ENCODE measurements at places on chromosomes 3 and 15.
A peak's percentile ranks its signal among the peaks of the same experiment; 100 is the strongest.

DNA sequence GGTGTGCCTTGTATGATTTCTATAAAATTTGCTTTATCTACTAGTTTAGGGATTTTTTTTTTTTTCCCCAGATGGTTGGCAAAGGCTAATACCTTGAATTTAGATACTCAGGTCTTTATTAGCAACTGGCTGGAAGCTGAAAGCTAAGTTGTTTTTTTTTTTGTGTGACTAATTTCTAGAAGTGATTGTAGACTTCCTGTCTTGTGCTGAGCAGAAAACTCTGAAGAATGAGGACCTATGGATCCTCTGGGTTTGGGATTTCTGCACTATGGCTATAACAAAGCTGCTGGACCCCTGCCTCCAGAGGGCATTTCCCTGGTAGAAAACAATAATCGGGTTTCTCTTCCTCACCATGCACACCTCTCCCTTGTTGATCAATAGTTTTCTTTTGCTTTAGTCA is 10.0 kb downstream of the ARIH2 start:
- DNase-seq = no peak

GRCh38 chr15:81751256-81751655 is 294.6 kb downstream of the MEX3B start:
- no peak for DNase-seq

GRCh38 chr3:7687428-7688147 is 814.0 kb upstream of the LMCD1 start:
- no peak for DNase-seq

- DNase-seq = no peak
Measured at GRCh38 chr3:135382621-135383020, 582.9 kb upstream of the PPP2R3A start.

- DNase-seq = no peak
Measured at GRCh38 chr3:107870943-107871638, 219.7 kb downstream of the CD47 start.

DNA sequence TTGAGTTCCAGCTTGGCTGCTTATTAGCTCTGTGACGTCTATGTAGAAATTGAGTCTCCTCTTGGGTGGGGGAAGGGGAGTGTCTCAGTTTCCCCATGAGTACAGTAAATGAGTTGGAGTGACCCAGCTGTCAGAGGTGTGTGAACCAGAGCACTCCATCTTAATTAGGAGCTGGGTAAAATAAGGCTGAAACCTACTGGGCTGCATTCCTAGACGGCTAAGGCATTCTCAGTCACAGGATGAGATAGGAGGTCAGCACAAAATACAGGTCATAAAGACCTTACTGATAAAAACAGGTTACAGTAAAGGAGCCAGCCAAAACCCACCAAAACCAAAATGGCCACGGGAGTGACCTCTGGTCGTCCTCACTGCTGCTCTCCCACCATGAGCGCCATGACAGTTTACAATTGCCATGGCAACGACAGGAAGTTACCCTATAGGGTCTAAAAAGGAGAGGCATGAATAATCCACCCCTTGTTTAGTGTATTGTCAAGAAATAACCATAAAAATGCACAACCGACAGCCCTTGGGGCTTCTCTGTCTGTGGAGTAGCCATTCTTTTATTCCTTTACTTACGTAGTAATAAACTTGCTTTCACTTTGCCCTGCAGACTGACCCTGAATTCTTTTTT is 222.4 kb downstream of the CACNA2D3 start:
- no peak for DNase-seq

DNA sequence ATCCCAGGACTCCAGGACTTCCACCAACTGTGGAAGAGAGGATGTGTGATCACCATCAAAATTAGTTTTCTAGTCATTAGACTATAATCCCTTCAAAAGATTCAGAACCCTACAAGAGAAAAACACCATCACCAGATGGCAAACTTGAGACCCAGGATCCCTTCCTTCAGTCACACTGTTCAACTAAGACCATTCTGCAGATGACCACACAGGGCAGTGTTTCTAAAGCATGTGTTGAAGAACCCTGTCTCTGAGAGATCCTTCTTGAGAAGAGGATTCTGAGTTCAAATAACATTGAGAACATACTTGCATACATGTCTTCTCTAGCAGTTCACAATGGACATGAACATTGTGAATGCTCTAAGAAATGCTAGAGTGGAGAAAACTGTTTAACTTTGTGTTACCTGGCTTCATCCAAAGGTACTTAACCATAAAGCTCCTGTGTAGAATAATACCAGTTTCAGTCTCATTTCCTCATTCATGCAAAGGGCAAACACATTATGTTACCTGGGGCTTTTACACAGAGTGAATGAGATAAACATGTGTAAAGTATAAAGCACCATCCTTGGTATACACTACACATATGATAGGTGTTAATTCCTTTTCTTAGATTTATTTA is 2.4 kb upstream of the ADGRG7 start:
- no peak for DNase-seq

- DNase-seq = no peak
Measured at GRCh38 chr3:32867954-32868353, 50.2 kb downstream of the TRIM71 start.

DNA sequence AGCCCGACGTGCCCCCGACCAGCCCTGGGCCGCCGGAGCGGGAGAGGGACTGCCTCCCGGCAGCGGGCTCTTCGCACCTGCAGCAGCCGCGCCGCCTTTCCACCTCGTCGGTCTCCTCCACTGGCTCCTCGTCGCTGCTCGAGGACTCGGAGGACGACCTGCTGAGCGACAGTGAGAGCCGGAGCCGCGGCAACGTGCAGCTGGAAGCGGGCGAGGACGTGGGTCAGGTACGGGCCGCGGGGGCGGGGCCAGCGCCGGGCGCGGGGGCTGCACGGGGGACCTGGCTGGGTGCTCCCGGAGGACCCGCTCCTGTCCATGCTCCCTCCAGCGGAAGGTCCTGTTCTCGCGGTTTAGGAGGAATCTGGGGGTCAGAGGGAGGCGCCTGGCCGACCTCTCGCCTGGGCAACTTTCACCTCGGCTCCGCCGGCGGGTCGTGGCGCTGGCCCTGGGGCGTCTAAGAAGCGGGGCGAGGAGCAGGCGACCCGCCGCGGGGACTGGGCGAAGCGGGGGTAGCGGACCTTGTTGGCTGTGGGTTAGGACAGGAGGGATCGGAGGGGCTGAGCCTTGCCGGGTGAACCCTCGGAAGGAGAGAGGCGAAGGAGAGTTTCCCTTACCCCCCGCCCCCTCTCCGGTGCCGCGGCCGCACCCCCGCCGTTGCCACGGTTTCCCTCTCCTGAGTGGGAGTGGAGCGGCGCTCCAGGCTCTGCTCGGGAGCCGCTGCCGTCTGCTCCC is 682 bp downstream of the ITPKA start:
- peak; percentile 50 for DNase-seq

DNA sequence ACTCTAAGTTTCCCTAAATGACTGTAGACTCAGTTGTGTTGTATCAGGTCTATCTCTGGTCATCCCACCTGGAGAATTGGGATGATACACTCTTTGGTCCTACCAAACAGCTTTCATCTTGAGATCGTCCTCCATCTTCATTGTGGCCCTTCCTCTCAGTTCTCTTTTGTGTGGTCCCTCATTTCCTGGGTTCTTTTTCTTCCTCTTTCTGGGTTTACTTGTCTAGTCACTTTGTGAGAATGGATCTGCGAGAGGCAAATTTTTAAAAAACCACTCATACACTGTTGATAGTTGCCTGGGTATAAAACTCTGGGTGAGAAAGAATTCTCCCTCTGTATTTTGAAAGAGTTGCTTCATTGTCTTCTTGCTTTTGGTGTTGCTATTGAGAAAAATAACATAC is 6.0 kb upstream of the AMOTL2 start:
- no peak for DNase-seq

- DNase-seq = no peak
Measured at GRCh38 chr3:151386056-151386455, 1.5 kb upstream of the P2RY12 start.

GRCh38 chr3:132537297-132537696 is 59.8 kb upstream of the ACKR4 start:
- no peak for DNase-seq

DNA sequence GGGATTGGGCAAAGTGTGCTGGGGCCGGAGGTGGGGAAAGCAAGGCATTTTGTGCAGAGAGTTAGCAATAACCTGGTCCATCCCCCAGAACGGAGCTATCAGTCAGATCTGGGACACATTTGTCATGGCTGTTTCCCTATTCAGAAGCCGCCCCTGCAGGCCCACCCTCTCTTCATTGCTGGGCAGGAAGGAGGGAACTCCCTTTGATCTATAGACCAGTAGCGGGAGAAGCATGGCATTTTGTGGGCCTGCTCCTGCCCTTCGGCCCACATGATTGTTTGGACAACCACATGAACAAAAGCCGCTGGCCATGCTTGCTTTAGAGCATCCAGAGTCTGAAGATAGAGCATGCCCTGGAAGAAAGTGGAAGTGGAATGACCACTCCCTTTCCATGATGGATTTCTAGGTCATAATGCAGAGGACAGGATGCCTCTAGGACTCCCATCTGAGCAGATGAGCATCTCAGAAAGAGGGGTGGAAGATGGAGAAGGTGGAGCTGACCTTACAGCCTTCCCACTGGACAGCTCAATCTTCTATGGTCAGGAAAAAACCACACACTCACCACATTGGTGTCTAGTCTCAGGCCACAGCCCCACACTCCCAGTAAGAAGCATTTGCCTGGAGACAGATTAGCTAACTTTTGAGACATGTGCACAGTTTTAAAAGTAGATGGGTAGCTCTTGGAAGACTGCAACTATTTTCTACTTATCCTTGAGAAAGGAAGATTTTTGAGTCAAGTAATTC is 11.9 kb upstream of the LRTM1 start:
- no peak for DNase-seq

GRCh38 chr3:32018757-32019564 is 37.4 kb downstream of the ZNF860 start:
- no peak for DNase-seq

GRCh38 chr3:197728487-197728886 is 8.2 kb downstream of the RUBCN start:
- no peak for DNase-seq

DNA sequence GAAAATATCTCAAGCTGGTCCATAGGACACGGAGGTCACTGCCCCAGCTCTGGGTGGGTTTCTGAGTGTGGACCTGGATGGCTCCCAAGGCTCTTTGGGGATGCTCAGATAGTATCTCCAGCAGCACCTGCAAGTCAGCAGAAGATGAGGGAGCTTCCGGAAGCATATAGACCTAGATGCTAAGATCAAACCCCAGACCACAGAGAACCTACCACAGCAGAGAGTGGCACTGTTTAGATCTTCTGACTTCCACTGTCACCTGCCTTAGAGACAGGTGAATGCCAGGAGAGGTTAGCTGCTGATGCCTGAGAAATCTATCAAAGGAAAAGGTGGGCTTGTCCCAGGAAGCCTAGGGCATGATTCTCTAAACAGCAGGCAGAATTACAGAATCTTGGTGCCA is 105.7 kb upstream of the TRPM1 start:
- no peak for DNase-seq

DNA sequence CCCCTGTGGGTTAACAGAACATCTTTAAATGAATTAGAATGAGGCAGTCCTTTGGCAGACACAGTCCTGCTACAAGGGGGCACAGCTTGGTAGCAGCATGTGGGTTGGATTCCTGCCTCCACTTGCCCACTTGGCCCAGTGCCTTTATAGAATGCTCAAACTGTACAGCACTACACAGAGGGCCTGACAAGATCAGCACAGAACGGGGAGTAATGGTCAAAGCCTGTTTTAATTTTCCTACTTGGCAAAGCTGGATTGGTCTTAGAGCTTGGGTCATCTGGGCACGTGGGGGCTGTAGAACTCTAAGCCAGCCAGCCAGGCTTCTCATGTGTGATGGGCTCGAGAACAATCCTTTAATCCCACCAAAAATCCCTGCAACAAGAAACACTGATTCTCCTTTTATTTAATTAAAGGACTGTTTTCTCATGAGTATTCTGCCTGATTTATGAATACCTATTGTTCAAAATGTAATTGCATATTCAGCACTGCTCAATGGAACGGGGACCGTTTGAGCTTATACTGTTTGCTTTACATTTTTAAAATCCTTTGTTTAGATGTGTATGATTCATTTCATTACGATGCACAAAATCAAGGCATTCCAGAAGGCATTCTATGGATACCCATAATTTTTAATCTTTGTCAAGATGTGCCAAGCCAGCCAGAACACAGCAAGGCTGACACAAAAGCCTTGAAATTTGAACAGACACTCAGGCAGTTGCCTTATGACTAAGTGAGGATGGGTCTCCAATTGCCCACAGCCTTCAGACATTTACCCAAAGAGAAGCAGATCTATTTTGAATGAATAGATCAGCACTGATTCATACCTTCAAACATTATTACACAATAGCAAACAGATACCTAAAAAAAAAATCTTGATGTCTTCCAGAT is 249.3 kb upstream of the TGFBR2 start:
- DNase-seq = no peak

GRCh38 chr3:31503456-31503855 is 29.3 kb upstream of the STT3B start:
- no peak for DNase-seq

DNA sequence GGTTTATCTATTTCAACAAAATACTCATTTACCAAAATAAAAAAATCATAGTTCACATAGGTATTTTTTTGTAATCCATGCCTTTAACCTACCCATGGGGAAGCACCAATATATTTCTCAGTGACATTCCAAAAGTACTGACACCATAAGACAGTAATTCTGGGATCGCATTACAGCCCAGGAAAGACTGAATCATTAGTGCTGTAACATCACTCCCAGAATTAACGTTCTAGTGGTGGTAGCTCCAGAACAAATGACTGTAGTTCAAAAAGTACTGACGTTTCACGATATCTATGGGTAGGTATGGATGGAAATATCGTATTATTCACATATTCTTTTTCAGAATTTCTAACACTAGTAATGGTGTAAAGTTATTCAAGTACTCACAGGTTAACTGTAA is 54.3 kb upstream of the NEK10 start:
- no peak for DNase-seq

Data from activated B cell treated with CpG ODN at 0.5 μM for 24 hours (primary cell).